ENCODE measurements at places on chromosomes 5 and 9.

- no peak for DNase-seq
Measured at GRCh38 chr9:132487351-132487791, 77.4 kb downstream of the CFAP77 start.

DNA sequence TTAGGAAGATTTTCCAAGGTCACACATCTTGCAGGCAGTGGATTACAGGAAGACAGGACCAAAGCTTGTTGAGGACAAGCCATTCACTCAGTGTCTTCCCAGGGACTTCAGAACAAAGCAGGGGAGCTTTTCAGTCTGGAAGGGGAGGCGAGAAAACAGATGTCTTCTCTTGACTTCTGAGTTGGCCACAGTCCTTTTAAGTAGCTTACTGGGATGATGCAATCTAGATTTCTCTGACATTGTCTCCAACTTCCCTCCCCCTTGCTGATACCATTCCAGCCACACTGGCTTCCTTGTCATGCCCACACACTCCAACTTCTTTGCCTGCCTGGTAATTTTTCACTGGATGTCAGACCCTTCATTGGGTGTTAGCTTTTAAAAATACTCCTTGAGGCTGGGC is 174.2 kb upstream of the TBC1D2 start:
- no peak for DNase-seq

DNA sequence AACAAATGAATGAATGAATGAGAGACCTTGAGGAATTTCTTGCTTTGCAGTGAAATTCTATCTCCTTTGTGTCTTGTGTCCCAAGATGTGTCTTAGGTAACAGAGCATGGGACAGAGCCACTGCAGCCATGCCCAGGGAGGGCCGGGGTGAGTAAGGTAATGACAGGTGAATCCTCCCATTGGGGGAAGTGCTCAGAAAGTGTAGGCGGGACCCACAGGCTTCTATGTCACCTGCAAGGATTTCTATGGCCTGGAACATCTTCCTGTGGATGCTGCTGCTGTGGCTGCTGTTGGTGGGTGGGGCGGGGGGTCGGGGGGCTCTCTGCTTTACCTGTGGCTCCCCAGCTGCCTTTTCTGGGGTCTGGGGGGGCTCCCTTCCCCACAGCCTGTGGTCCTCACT is 133.6 kb upstream of the IER5L start:
- DNase-seq, result no peak

DNA sequence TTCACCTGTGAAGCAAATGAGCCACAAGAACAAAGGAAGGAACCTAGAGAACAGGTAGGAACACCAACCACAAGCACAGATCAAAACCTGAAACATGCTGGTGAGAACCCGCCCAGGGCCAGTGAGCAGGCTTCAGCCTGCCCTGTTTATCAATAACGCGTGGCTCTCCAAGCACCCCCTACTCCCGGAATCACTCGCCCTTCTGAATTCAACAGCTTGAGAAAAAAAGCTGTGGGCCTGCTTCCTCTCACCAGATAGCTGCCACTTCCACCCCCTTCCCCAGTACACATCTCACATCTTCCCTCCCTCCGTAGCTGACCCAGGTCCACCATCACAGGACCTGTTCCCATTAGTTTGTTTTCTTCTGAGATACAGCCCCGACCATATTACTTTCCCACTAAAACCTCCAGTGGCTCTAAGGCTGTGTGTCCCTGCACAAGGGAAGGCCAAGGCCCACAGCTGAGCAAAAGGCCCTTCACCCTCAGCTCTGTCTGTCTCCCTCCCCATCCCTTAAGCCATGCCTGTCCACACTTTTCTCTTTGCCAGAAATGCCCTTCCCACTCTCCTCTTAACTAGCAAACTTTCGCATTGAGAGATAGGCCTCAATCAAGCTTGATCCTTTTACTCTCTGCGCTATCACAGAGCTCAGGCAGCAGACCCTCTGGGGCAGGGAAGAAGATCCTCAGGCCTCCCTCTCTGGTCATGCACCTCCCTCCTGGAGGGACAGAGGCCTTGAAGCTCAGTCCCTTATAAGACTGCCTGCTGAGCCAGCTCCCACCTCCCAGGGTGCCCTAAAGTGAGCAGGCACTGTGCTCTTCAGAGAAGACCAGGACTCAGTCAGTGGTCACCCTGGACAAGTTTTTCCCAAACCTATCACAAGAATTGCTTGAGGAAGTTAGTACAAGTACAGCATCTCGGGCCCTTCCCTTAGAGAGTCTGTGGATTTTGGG is 30.1 kb downstream of the B4GALT1 start:
- DNase-seq, result no peak

DNA sequence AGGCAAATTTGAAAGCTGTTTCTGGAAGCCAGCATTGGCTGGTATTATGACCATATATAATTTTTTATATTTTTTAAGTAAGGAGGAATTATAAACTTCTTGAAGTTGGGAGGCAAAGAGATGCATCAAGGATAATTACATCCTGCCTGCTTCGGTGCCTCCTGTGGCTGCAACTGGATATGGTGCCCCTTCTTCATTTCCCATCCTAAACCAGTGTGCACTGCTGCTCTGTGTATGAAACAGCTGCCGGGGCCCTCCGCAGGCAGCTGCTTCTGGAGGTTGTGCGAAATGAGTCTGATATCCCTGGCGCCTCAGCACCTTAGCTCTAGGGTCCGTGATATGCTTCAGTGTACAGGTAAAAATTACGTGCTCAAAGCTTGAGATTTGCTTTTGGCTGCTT is 304.2 kb downstream of the ENC1 start:
- no peak for DNase-seq

DNA sequence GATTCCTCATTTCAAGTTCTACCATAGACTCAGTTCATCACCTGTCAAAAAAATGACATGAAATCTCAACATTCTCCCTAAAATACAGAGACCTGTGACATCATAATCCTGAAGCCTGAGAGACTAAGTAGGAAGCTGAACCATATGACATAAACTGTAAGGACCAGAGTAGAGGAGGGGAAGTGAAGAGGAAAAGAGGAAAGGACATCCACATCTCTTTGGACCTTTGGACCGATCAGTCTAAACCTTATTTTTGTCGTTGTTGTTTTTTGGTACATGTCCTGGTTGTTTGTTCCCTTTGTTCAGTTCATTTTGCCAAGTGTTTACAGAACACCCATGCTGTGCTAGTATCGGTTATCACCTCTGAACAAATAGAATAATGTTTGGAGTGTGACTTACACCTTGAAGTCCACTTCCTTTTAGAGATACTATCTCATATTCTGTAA is 41.9 kb downstream of the LURAP1L start:
- no peak for DNase-seq

- no peak for DNase-seq
Measured at GRCh38 chr9:136138566-136138965, 19.9 kb upstream of the TMEM250 start.

DNA sequence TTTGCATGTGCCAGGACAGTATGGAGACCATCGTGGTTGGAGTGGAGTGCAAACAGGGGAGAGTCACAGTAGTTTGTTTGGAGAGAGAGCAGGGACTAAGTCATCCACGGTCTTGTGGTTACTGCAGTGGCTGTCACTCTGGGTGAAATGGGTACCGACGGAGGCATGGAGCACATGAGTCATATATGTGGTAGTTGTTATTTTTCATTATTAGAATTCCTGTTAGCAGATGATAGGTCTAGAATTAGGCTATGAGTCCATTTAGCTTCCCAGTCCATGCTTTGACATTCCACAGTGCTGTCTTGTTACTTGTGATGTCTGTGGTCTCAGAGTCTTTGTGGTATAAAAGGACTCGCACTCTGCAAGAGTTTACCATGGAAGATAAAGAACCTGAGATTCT is 303.9 kb downstream of the DMRT2 start:
- no peak for DNase-seq

GRCh38 chr9:137674307-137674975 is 55.6 kb downstream of the EHMT1 start:
- no peak for DNase-seq

DNA sequence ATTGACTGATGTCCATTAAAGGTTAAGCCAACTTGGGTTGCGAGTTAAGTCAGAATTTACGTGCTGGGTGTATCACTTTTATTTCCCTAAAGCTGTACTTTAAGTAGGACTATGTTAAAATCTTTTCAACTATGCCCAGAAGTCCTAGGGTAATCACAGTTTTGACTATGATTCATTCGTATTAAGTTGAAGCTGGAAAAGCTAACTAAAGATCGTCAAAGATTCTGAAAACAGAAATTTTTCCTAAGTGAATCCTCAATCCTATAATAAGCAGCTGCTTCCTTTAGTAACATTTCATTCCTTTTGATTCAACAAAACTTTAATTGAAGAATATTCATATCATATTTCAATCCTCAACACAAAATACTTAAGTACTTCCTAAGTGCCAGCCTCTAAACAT is 460.4 kb downstream of the ACTL7B start:
- no peak for DNase-seq

GRCh38 chr5:6161257-6161656 is 217.1 kb downstream of the MED10 start:
- DNase-seq, result no peak

GRCh38 chr9:112873773-112874405 is 16.8 kb downstream of the SLC46A2 start:
- DNase-seq, result no peak

GRCh38 chr5:173326501-173326960 is 1.7 kb downstream of the STC2 start:
- no peak for DNase-seq

- no peak for DNase-seq
Measured at GRCh38 chr9:33750307-33750838, 45.0 kb upstream of the PRSS3 start.

DNA sequence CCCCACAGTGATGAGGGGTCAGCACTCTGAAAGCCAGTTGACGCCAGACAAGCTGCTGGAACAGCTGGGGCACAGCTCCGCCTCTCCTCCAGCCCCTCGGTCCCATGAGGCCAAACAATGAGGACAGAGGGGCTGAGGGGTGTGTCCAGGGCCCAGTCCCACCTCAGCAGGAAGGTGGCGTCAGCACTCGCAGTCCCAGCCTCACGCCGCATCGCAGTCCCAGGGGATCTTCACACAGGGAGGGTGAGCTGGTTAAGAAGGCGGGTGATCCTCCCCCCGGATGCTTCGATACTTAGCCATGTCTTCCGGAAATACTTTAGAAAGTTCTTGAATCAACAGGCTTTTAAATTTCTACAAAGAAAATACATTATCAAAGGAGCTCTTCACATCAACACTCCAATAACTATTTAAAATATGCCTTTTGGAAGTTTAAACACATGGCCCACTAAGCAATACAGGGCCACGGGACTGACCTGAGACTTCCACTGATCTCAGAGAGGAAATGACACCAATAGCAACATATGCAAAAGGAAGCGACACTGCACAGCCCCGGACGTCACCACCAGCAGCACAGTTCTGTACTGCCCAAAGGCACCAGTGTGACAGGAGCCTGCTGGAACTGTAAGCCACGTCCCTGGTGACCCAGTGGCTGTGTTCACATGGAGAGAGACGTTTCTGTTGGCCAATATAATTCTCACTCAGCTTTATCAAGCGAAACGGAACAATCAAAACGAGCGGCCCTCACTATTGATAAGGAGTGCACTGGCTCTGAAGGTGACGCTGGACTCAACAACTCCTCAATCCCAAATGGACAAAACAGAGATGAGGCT is 5.9 kb downstream of the MED10 start:
- no peak for DNase-seq
